Cerebellar nuclear complex (tissue), 1 donor: ENCODE measurements at places on chromosomes 4 and X.
A peak's percentile ranks its signal among the peaks of the same experiment; 100 is the strongest.

- DNase-seq, result no peak
These were observed 407 bp upstream of the ZC4H2 start for GRCh38 chrX:64976673-64977040.

GRCh38 chrX:48835524-48836329, at the start of gene PCSK1N:
TSS of gene PCSK1N (minus strand) at chrX:48835610. CDS start at chrX:48835532, 78 bp downstream.
- peak; percentile 31 for DNase-seq

- DNase-seq, result no peak
These were observed 542.4 kb upstream of the DIPK2B start for GRCh38 chrX:45743081-45743533.

DNA sequence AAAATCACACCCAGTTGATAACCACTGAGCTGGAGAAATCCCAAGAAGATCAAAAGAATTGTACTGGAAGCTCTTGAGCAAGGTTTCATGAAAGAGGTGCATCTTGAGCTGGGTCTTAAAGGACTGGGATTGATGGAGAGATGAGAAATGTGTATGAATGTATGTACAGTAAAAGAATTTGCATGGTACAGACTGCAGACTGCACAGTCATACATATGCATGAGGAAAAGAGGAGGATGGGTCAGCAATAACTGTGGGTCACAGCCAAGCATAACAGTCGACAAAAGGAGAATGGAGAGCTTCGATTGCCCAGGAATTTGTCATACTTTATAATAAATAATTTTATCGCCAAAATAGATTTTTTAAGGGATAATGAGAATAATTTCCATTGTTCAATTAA, 4.8 kb upstream of the RELL1 start:
- DNase-seq, result no peak

GRCh38 chr4:140116442-140117104, 37.4 kb downstream of the MAML3 start:
- DNase-seq, result no peak

- no peak for DNase-seq
These were observed 62.5 kb upstream of the TMEM164 start for GRCh38 chrX:109940411-109940810.

DNA sequence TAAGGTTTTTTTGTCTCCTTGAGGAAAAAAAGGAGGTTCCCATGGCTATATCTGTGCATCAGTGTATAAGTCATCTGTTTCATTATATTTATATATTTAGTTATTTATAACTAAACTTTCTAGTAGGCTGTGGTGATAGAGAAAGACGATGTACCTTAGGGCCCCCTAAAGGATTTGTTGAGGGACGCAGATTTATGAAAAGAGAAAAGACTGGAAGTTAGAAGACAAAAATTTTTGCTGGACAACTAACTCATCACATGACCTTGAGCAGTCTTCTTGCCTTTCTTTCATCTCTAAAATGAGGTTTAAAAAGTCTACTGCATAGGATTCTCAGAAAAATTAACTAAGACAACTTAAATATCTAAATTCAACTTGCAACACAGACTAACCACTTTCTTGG, 6.1 kb downstream of the GASK1B start:
- DNase-seq, result no peak

DNA sequence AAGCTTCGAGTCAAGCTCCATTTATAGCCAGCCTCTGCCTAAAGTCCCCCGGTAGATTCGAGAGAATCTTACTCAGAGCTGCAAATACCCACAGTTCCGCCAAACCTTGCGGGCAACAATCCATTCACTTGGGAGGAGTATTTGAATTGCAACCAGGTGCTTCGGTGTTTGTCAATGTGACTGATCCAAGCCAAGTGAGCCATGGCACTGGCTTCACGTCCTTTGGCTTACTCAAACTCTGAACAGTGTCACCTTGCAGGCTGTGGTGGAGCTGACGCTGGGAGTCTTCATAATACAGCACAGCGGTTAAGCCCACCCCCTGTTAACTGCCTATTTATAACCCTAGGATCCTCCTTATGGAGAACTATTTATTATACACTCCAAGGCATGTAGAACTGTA, 11.2 kb downstream of the CD40LG start:
- no peak for DNase-seq

DNA sequence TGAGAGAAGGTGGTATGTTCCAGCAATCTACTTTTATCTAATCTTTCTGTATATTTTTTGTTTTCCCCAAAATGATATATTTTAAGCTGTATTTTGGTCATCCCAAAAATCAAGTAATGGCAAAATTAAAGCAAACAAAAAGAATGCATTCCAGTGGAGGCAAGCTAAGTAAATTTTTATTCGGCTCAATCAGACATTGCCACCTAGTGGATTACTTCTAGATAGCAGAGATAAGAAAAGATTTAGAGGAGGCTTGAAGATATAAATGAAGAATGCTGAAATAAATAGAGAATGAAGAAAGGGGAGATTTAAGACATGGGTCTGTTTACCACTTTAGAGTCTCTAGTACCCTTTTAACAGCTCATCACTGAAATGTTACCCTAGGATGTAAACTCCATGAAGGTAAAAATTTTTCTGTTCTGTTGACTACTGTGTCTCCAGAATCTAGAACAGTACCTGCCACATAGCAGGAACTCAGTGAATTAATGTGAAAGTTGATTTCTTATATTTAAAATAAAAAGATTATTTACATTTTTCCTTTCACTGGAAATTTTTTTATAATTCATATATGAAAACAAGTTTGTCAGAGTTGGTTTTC, 110.9 kb upstream of the ANK2 start:
- no peak for DNase-seq

DNA sequence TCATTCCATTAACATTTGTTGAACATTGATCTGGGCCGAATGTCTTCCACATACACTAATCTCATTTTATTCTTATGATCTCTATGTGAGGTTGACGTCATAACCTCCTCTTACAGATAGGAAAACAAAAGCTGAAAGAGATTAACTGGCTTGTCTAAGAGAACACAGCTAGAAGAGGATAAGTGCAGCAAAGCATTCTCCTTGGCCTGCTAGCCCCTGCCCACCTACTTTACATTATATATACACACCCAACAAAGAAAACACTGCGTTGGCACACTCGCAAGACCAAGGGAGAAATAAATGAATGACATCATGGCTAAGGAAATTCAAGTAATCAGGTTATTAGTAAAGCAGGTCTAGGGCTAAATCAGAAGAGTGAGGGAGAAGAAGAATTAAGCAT, 138.4 kb downstream of the PARM1 start:
- no peak for DNase-seq

DNA sequence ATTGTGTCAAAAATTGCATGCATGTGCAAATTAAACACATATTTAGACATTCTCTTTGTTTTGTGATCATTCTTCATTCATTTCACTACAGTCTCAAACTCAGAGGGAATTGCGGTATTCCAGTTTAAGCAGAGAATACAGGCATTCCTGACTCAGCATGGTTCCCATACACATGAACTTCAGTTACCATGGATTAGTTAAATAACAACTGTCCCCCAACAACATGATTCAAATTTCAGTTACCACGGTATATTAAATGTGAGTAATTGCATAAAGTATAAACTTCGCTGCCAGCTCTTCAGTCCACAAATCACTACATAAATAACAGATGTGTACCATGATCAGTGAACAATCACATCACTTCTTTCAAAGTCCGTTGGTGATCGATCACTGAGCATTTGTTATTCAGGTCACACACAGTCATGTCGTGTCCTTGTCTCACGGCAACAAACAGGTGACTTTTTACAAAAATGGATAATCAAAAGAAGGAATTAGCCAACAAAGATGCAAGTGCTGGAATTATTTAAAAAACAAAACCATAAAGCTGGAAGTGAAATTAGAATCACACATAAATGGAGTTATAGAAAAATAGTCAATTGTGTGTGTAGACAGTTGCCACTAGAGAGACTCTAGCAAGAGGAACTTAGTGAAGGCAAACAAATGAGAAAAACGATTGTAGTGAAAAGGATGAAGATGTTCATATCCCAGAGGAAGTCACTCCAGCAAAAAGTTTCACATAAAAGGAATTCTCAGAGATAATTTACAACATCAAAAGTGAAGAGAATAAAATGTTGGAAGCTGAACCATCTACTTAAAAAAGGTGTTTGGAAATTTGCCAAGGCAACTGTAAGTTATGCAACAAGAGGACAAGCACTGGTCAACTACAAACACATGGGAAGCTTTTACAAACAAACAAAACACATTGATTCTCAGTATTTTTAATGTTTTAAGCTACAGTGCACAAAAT, 138.6 kb upstream of the SMARCAD1 start:
- no peak for DNase-seq

- DNase-seq, result no peak
These were observed 42.4 kb upstream of the FGF2 start for GRCh38 chr4:122784261-122784660.

DNA sequence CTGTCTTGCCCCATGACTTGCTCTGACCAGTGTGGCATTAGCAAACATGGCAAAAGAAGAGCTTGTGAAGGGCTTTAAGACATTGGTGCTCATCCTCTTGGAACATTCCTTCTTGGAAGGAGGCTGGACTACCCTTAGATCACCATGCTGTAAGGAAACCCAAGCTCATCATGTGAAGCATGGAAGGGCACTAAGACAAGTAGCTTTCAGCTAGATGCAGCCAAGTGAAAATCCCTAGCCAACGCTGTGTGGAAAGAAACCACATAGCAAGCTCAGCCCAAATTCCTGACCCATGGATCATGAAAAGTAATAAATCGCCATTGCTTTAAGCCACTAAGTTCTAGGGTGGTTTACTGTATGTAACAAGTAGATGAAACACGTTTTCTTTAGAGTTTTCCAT, 12.4 kb upstream of the PACRGL start:
- no peak for DNase-seq

- DNase-seq, result no peak
These were observed 228.5 kb downstream of the STIM2 start for GRCh38 chr4:27089186-27089585.

DNA sequence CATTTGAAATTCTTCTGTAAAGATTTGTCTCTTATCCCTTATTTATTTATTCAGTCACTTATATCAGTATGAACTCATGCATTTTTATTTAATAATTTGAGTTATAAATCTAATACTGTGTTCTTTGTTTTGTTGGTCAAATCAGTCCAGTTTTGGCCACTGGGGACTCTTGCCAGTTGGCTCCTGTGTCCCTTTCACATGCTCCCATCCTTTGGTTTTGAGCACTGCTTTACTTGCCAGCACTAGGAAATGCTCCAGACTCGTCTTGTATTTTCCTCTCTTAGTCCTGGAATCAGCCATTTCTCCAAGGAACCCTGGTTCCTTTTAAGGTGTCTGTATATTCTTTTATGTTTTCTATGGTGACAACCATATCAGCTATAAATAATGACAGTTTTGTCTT, 28.1 kb downstream of the KANTR start:
- peak; percentile 0 for DNase-seq

DNA sequence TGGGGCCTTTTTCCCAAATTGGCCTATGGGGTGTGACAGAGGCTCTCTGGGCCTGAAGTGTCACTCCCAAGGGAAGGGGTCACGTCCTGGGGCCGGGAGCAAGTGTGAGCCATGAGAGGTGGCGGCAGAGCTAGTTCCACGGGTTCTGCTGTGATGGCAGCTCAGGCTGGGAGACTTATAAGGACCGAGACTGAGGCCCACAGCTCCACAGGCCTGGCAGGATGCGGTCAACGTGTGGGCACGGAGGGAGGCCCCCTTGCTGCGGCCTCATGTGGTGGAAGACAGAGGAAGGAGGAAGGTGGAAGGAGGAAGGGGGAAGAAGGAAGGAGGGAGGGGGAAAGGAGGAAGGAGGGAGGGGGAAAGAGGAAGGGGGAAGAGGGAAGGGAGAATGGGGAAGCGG, 7.2 kb upstream of the CPLX1 start:
- no peak for DNase-seq

GRCh38 chr4:100843910-100844309, 326.1 kb upstream of the EMCN start:
- no peak for DNase-seq

DNA sequence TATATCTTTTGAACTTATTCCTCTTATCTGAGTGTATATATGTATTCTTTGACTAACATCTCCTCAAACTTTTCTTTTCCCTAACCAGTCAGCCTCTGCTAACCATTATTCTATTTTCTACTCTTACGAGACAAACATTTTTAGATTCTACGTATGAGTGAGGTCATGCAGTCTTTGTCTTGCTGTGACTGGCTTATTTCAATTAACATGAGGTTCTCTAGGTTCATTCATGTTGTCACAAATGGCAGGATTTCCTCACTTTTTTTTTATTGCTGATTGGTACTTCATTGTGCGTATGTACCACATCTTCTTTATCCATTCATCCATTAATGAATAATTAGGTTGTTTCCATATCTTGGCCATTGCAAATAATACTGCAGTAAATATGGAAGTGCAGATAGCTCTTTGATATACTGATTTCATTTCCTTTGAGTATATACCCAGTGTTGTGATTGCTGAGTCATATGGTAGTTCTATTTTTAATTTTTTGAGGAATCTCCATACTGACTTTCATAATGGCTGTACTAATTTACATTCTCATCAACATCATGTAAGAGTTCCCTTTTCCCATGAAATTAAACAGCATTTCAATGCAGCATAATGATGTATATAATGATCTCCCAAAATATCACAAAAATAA, 80.1 kb downstream of the HS3ST1 start:
- DNase-seq, result no peak

- DNase-seq, result no peak
These were observed 297.4 kb downstream of the ANKRD50 start for GRCh38 chr4:124415146-124415545.

GRCh38 chrX:134525086-134525792, 65.3 kb downstream of the HPRT1 start:
- no peak for DNase-seq

GRCh38 chrX:14362721-14363120, 166.6 kb upstream of the GLRA2 start:
- no peak for DNase-seq

DNA sequence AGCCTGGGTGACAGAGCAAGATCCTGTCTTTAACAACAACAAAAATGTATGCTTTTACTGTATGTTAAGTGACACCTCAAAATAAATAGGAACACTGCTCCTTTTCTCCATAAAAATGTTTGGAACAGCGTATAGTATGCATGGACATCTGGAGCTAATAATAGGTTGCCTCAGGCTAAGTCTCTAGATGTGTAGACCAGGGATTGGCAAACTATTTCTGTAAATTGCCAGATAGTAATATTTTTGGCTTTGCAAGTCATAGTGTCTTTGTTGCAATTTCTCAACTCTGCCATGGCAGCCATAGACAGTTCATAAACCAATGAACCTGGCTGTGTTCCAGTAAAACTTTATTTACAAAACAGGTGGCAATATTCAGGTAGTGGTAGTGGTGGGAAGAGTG, 76.6 kb upstream of the CBLL2 start:
- DNase-seq, result no peak

DNA sequence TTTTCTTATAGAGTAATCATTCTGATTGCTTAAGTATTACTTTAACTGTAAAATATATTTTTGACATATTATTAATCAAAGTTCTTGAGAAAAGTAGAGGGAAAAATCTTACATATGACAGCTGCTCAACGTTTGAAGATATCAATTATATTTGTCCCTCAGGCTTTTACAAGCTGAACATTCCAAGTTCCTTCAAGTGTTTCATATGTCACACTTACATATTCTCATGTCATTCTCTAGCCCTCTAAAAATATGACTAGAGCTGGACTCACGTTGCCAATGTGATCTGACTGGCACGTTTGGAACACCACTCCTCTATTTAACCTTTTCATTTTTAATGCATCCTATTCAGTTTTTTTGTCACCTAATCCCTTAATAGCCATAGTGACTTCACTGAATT, 492.9 kb downstream of the PCDH18 start:
- no peak for DNase-seq
